CD4-positive, alpha-beta T cell treated with Interleukin-17A for 1 hour (primary cell): ENCODE measurements at places on chromosomes 7 and 10.
A peak's percentile ranks its signal among the peaks of the same experiment; 100 is the strongest.

DNA sequence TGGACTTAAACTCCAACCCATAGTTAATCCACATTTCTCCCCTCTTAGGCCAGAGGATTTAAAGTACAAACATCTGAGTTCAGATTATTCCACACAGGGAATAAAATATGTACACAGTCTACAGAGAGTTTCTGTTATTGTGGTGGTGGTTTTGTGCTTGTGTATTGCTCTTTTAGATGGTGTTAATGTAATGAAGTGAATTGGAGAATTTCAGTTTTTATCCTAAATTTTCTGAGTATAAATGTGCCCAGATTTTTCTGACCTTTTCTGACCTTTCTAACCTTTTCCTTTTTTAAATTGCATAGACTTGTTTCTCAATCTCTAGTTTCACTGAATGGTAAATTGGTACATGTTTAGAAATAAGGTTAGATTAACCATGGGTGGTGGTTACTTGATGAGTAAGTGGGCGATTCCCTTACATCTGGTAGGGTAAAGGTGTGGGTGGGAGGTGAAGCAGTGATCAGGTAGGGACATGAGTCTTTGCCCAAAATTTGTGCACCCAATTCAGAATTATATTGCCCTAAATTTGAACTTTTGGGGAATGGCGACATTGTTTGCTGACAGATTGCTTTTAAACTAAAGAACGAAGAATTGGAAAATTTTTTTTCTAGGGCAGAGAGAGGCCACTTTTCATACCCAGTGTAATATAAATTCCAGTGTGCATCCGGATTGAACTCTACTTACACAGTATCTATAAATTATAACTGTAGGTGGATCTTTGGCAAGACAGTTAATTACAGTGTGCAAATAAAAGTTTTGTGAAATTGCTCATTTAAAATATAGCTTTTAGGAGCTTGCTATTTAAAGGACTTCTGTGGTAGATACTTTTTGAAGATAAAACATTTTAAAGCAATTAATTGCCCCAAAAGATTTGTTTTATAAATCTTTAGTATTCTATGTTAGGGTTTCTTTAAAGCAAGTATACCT is 62.2 kb downstream of the ST7 start:
- DNase-seq = no peak

- no peak for DNase-seq
Observed at GRCh38 chr10:120883071-120883470, 31.9 kb downstream of the WDR11 start.

DNA sequence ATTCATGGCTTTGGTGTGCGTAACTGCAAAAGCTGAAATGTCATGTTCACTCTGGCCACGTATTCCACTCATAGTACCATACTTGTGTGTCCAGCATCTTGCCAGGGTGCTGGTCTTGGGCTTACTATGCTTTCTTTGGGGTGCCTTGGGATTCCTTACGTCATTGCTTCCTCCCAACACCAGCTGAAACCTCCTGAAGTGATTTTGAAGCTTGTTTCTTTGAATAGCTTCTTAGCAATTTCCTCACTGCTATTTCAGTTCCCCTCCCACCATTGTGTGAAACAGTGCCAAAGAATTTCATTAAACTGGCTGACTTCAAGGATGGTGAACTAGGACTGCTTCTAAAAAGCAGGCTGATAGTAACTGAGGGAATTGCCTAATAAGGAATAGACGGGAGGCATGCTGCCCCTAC is 36.9 kb downstream of the ENTPD1 start:
- DNase-seq = peak; percentile 14

GRCh38 chr10:101291331-101292193 is 62.3 kb upstream of the LBX1 start:
- DNase-seq = peak; percentile 43

- no peak for DNase-seq
Observed at GRCh38 chr7:141691961-141692360, 10.0 kb downstream of the DENND11 start.

- no peak for DNase-seq
Observed at GRCh38 chr7:803243-803635, 29.0 kb upstream of the SUN1 start.
